ENCODE measurements at places on chromosomes 7 and 10.

GRCh38 chr7:18936265-18936664 is 181.2 kb downstream of the TWIST1 start:
- DNase-seq, result no peak

DNA sequence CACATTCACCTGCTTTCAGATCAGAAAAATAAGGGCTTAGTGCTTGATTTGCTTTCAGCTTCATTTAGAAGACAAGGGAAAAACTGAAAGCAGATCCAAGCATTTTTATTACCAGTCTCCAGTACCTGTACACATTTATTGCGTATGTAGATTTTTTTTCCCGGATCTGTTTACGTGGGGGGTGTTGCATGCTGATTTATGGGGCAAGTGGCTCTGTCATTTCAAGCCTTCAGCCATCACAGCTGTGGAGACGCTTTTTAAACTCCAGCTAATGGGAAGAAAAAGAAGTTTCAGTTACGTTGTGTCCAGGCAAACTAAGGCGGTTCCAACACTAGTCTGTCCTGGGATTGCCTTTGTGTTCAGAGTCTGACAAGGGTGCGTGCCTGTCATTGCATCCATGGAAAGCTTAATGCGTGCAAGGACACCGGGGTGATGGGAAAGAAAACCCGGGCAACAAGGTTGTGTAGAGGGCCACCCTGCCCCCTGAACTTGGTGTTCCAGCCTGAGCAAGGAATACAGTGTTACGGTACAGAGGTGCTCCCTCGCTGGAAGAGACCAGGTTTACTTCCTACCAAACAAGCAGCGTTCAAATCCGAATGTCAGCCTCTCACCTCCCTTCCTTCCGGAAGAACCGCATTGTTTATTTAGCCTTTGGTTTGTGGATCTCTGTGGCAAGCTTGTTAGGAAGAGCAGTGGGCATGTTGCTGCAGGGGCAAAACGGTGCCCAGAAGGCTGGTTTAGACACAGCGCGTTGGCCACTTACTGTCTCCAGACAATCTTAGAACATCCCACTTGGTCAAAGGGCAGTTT is 128.2 kb downstream of the FGFR2 start:
- DNase-seq, result no peak

- DNase-seq, result no peak
Measured at GRCh38 chr10:88428976-88429375, 154.1 kb downstream of the RNLS start.

GRCh38 chr10:74293686-74294371 is 142.8 kb downstream of the ADK start:
- no peak for DNase-seq

DNA sequence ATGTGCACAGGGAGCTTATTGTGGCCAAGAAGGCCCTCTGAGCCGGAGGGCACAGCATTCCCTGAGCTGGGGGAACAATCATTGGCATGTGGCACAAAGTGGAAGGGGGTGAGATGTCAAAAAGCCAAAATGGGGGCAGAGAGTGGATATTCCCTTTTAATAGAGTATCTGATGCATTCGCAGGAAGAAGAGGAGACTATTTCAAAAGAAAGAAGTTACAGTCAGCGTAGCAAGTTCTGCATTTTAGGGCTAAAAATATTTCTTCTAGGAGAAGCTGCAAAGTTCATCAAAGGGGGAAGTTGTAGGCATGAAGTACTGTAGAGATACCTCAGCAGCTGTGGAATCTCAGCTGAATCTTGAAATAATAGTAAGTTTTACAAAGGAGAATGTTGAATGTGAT is 136.0 kb upstream of the WDR11 start:
- no peak for DNase-seq

GRCh38 chr10:44660271-44660670 is 250.9 kb upstream of the TMEM72 start:
- no peak for DNase-seq

- DNase-seq, result no peak
Measured at GRCh38 chr7:116355424-116355765, 144.1 kb upstream of the CAV2 start.

GRCh38 chr7:145212050-145212449 is 376.2 kb upstream of the TPK1 start:
- DNase-seq, result no peak

- DNase-seq, result no peak
Measured at GRCh38 chr10:4568086-4568485, 257.9 kb upstream of the AKR1E2 start.

DNA sequence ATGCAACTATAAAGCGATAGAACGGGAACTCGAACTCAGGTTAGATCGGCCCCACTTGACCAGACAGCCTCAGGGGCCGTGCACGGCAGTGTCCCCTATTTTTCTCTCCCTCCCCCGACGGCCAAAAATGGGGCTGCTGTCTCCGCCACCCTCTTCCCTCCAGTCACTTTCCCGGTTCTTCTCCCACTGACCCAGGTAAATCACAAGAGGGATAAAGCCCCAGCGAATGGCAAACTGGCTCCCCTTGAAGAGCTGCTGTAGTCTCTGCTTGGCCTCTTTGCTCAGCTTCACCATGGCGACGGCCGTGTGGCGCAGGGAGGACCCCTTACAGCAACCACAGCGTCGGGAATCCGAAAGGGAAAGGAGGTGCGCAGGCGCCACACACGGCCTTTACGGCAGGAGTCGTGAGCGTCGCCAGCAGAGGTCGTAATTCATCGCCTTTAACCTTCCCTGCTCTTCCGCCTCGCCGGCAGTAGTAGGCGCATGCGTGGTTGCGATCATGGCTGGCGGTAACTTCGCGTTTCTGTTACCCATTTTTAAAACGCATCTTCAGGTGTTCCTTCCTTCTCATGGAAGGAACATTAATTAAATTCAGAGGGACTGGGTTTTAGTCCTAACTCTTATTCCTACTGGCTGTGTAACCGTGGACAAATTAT is at the start of gene TOMM7:
Gene TOMM7 (minus strand): TSS at position 364 of the 656 bp plus-strand sequence. CDS start 70 bp downstream, at position 294.
- peak; percentile 94 for DNase-seq

- peak; percentile 53 for DNase-seq
Measured at GRCh38 chr7:80581486-80582260, 56.8 kb upstream of the CD36 start.

GRCh38 chr7:139094596-139094995 is 14.9 kb downstream of the ZC3HAV1 start:
- peak; percentile 56 for DNase-seq

DNA sequence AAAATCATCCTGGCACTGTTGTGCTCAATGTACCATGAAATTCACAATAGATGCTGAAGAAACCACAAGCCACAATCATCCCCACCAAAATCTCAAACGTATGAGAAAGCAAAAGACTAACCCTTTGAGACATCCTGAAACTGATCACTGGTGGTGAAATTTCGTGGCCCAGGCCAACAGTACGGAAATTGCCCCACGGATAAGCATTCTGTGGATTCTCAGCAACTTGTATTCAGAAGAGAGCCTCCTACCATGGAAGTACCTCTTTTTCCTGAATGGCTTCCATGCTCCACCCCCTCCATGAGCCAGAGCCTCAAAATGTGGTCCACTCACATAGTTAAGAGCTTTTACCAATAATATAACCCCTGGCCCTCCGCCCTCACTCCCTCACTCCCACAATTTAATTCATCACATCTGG is 163.9 kb upstream of the AUTS2 start:
- DNase-seq, result no peak

DNA sequence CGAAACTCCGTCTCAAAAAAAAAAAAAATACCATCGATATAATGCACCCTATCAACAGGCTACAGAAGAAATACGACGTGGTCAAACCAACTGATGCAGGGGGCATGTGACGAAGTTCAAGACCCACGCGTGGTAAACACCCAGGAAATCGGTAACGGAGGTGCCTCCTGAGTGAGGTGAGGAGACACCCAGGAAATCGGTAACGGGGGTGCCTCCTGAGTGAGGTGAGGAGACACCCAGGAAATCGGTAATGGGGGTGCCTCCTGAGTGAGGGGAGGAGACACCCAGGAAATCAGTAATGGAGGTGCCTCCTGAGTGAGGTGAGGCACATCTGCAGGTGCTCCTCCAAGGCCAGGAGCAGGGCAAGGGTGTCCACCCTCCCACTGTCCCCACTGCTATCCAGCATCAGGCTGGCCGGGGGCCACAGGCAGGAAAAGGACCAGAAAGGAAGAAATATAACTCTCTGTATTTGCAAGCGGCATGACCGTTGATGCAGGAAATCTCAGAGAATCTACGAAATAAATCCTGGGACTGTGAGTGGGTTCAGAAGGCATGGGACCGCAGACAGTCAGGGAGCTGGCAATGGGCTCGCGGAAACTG is 10.7 kb upstream of the GPR146 start:
- DNase-seq, result no peak

DNA sequence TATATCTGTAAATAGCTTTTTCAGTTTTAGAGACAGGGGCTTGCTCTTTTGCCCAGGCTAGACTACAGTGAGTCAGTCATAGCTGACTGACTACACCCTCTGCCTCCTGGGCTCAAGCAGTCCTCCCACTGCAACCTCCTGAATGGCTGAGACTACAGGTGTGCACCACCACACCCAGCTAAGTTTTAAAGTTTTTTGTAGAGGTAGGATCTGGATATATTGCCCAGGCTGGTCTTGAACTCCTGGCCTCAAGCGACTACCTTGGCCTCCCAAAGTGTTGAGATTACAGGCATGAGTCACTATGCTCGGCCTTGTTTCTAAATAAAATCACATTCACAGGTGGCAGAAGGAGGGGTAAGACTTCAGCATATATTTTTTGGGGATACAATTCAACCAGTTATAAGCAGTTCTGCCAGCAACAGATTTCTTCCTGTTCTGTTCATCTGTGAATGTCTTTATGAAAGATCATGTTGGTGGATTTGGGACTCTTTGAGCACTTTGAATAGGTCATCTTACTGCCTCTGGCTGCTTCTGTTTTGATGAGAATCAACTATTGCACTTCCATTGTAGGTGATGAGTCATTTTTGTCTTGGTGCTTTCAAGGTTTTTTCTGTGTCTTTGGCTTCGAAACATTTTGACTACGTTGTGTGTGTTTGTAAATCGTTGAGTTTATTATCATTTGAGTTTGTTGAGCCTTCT is 15.7 kb downstream of the RBM33 start:
- DNase-seq, result peak; percentile 37

- peak; percentile 12 for DNase-seq
Measured at GRCh38 chr10:100996678-100997359, 2.8 kb upstream of the LZTS2 start.

GRCh38 chr7:117424090-117424829 is 3.0 kb downstream of the ASZ1 start:
- no peak for DNase-seq

DNA sequence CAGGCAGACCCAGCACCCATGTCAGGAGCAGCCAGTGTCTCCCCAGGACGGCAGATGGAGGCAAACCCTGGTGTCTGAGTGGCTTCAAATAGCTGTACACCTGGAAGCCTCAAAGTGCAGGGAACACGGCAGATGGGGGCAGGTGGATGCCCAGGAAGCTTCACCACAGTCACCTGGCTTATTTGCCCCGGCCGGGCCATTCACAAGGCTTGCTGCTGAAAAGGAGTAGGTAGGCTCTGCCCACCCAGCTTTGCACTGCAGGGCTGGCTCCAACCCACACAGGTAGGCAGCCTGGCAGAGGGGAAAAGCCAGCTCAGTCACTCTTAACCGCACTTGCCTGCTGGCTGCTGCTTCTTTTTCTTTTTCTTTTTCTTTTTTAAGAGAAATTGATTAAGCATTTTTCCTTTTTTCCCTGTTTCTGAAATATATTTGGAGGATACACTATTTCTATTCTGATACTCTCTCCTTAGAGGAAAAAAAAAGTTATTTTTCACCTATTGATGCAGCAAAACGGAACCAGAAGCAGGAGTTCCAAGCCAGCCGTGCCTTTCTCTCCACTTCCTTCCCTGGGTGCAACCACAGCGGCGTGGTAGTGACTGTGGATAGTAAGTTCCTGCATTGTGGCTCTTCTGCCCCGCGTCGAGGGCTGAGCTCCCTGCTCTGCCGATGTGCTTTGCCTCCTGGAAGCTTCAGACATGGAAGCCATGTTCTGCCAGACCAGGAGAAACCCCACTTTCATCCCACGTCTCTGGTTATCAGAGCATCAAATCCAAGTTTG is 118.3 kb downstream of the KLF6 start:
- no peak for DNase-seq

GRCh38 chr10:36313142-36313541 is 671.0 kb upstream of the FZD8 start:
- DNase-seq, result no peak

GRCh38 chr7:69598487-69599285 is 411 bp downstream of the AUTS2 start:
- DNase-seq, result no peak

DNA sequence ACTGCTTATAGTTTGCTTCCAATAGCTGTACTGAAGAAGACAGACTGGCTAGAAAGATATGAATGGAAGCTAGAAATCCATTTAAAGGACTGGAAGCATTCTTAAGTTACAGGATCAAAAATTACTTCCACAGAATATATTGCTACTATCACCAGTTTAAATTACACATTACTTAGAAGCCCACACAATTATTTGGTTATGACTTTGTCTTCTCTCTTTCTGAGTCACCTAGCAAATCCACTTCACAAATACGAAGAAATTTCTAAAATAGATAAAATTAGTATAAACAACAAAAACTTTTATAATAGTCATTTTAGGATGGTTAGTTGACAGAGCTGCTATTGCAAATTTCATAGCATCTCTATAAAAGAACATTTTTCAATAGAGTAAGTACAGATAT is 108.1 kb downstream of the SNX13 start:
- DNase-seq, result no peak

- no peak for DNase-seq
Measured at GRCh38 chr10:29876008-29876555, 183.3 kb downstream of the JCAD start.

- no peak for DNase-seq
Measured at GRCh38 chr7:10802526-10802925, 171.1 kb upstream of the PHF14 start.

DNA sequence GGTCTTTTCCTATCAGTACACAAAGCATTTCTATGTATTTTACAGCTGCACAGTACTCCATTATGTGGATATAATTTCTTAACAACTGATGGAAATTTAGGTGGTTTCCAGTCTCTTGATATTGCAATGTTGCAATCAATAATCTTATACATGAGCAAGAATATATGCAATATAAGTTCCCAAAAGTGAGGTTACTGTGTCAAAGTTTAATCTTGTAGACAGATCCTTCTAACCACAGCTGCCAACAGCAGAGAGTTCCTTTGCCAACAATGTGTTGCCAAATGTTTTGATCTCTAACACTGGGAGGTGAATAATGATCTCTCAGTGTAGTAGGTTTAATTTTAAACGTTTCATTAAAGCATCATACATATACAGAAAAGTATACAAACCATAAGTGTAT is 54.5 kb downstream of the CUL2 start:
- no peak for DNase-seq

DNA sequence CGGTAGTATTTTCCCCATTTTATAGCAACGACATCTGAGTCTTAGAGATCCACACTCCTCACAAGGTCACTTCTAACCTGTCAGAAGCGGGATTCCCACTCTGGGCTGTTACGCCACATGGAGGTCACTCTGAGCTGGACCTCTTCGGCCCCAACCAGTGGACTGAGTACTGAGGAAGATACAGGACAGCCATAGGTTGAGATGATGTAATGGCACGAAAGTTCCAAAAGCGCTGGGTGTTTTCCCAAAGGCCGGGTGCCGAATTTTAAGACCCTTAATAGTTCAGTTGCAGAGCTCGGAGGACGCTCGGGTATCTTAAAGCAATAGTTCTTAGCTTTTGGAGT is 699 bp downstream of the GHITM start:
- DNase-seq, result peak; percentile 80
